K562 (cell line): ENCODE measurements at places on chromosomes 4 and X. TPM values are rescaled to one million over a fixed set of nuclear protein-coding genes. Genes with fewer than 3 reads are reported as not detected.

ARHGEF38 gene
- total RNA-seq, result not detected in 2 replicates

GPR82 gene
- total RNA-seq, result not detected in 2 replicates

GABRG1 gene
- total RNA-seq, result 0.22 and 0.42 TPM in 2 replicates

TLR3 gene
- not detected in 2 replicates for total RNA-seq

GATA1 gene
- 291 and 297 TPM in 2 replicates for total RNA-seq

SPOCK3 gene
- total RNA-seq, result not detected in 2 replicates

DAPP1 gene
- total RNA-seq, result 2.0 and 2.2 TPM in 2 replicates

FABP2 gene
- total RNA-seq, result not detected in 2 replicates

HEPH gene
- 51.8 and 55.8 TPM in 2 replicates for total RNA-seq

AKAP14 gene
- not detected in 2 replicates for total RNA-seq

SORBS2 gene
- total RNA-seq, result 0.29 and 1.1 TPM in 2 replicates

SLC9B1 gene
- total RNA-seq, result 0.42 and 0.78 TPM in 2 replicates

TRPC5OS gene
- not detected in 2 replicates for total RNA-seq

SULT1B1 gene
- total RNA-seq, result 0.04 TPM in 1 of 2 replicates, not detected in the other

ETDA gene
- not detected in 2 replicates for total RNA-seq

FAM9B gene
- total RNA-seq, result 1.6 and 1.9 TPM in 2 replicates

GSX2 gene
- total RNA-seq, result not detected in 2 replicates

EIF4E gene
- 165 and 167 TPM in 2 replicates for total RNA-seq

XAGE1A gene
- 58.9 and 59.0 TPM in 2 replicates for total RNA-seq

MND1 gene
- 38.9 and 39.0 TPM in 2 replicates for total RNA-seq

FUNDC1 gene
- total RNA-seq, result 18.4 and 19.1 TPM in 2 replicates

GAGE2A gene
- total RNA-seq, result 583 and 588 TPM in 2 replicates

PDE5A gene
- total RNA-seq, result 0.29 and 0.49 TPM in 2 replicates

GRID2 gene
- not detected in 2 replicates for total RNA-seq

LSM6 gene
- 38.7 and 42.1 TPM in 2 replicates for total RNA-seq

RNF128 gene
- 0.07 TPM in 2 replicates for total RNA-seq

SHROOM3 gene
- 0.07 and 0.22 TPM in 2 replicates for total RNA-seq

CT45A1 gene
- 2.7 and 3.1 TPM in 2 replicates for total RNA-seq

MAGED2 gene
- total RNA-seq, result 21.9 and 22.4 TPM in 2 replicates

TMPRSS11F gene
- 0.09 TPM in 1 of 2 replicates, not detected in the other for total RNA-seq

ETDB gene
- not detected in 2 replicates for total RNA-seq

RGN gene
- 0.27 TPM in 1 of 2 replicates, not detected in the other for total RNA-seq

GPM6B gene
- not detected in 2 replicates for total RNA-seq

MTM1 gene
- 11.3 and 13.3 TPM in 2 replicates for total RNA-seq

RNF4 gene
- total RNA-seq, result 43.5 and 49.1 TPM in 2 replicates

RASGEF1B gene
- 0.35 and 0.42 TPM in 2 replicates for total RNA-seq

USP51 gene
- total RNA-seq, result 1.8 and 2.0 TPM in 2 replicates

WAS gene
- total RNA-seq, result 10.8 and 15.7 TPM in 2 replicates

TSPYL2 gene
- total RNA-seq, result 10.8 and 12.1 TPM in 2 replicates

GLUD2 gene
- total RNA-seq, result 8.8 and 9.6 TPM in 2 replicates

MAGEC1 gene
- total RNA-seq, result 36.9 and 37.0 TPM in 2 replicates
